CD8-positive, alpha-beta T cell (primary cell): ENCODE measurements at places on chromosomes 1 and 21. TPM values are rescaled to one million over a fixed set of nuclear protein-coding genes. Genes with fewer than 3 reads are reported as not detected.

The SPRR2F gene
- not detected for total RNA-seq

The RGL1 gene
- 0.83 TPM for total RNA-seq

The ZNF648 gene
- total RNA-seq: not detected

The FAM78B gene
- not detected for total RNA-seq

The CFHR1 gene
- total RNA-seq: not detected

The MAB21L3 gene
- not detected for total RNA-seq

The RIMKLA gene
- 0.05 TPM for total RNA-seq

The TESK2 gene
- 5.8 TPM for total RNA-seq

The RGSL1 gene
- not detected for total RNA-seq

The FMOD gene
- not detected for total RNA-seq

The FBXO42 gene
- total RNA-seq: 18.0 TPM

DNA sequence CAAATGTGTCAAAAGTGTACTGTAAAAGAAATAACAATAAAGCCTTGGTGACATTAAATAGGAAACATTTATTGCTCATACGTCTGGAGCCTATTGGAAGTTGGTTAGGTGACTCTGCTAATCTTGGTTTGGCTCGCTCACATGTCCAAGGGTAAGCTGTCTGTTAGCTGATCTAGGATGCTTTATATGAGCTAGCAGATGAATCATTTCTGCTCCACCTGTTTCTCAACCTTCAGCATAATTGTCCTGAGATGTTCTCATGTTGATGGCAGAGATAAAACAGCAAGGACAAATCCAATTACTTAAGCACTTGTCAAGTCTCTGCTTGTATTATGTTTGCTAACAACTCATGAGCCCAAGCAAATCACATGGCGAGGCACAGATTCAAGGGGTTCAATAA lies 56.0 kb upstream of the CD53 start:
- no peak for DNase-seq

GRCh38 chr1:85343612-85344255 lies 67.3 kb upstream of the BCL10 start:
- no peak for DNase-seq

DNA sequence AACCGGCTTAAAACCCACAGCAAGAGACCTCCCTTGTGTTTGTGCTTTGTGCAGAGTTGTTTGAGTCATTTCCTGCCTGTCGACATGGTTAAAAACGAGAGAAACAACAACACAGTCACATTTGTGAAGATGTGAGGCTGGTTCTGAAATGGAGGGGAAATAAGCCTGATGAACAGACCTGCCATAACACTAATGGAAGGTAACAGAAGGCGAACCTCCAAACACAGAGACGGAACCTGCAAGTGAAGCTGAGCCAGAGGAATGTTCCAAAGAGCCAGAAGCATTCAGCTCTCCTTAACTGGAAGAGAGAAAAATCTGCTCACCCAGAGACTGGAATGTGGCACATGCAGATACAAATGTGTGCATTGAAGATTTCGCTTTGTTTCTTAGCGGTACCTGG lies 53.2 kb upstream of the RAVER2 start:
- no peak for DNase-seq

- peak; percentile 34 for DNase-seq
Measured at GRCh38 chr1:46533179-46533864, 18.1 kb downstream of the KNCN start.

- no peak for DNase-seq
Measured at GRCh38 chr21:43204638-43205037, 35.8 kb downstream of the CRYAA start.

- DNase-seq: no peak
Measured at GRCh38 chr1:25958465-25958864, 39.4 kb downstream of the PAFAH2 start.

GRCh38 chr1:81228926-81229325 lies 571.8 kb upstream of the ADGRL2 start:
- DNase-seq: no peak

DNA sequence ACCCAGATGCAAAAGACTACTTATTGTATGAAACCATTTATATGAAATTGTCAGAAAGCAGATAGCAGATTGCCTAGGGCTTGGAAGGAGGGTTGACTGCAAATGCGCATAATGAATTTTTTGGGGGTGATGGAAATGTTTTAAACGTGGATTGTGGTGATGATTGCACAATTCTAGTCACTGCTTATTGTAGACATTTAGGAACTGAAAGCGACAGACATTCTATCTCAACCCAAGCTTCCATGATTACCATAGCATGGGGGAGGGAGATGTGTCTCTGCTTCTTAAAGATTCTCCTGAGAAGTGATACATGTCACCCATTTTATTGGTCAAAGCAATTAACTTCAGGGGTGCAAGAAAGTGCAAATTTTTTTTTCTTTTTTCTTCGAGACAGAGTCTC lies 2.8 kb upstream of the MTF2 start:
- no peak for DNase-seq

- no peak for DNase-seq
Measured at GRCh38 chr1:8061210-8061609, 35.1 kb upstream of the ERRFI1 start.

DNA sequence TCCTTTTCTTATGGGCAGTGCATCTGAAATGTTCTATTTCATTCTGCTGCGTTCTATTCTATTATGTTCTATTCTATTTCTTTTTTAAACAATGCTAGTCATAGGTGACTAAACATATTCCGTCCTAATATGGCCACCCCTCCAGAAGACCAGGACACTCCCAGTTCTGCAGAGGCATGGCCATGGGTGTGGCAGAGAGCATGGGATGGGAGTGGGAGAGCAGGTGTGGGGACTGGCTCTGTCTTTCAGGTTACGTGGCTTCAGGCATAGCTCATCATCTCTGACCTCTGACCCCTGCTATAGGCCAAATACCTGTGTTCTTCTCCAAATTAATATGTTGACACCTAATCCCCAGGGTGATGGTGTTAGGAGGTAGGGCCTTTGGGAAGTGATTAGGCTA lies 33.4 kb upstream of the TLR5 start:
- DNase-seq: no peak

DNA sequence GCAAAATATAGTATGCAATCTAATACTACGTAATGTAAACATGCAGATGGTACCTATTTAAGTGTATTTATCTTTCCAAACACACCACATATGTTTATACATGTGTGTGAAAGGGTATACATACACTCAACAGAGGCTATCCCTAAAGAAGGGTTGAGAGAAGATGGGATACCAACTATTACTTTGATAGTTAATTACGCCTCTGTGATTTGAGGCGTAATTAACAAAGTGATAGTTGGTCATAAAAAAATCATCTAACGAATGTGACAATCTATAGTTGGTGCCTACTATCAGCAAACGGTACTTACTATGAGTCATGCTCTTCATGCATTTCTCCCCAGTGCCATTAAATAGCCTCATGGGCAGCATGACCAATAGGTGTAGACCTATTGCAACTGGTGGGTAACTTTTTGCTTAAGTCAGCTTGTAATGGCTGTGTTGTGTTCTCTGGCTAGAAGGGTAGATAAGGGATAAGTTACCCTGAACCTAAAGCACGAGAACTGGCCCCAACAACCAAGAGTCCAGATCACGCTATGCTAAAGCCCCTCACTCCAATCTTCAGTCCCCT lies 15.3 kb downstream of the RCAN1 start:
- DNase-seq: no peak

DNA sequence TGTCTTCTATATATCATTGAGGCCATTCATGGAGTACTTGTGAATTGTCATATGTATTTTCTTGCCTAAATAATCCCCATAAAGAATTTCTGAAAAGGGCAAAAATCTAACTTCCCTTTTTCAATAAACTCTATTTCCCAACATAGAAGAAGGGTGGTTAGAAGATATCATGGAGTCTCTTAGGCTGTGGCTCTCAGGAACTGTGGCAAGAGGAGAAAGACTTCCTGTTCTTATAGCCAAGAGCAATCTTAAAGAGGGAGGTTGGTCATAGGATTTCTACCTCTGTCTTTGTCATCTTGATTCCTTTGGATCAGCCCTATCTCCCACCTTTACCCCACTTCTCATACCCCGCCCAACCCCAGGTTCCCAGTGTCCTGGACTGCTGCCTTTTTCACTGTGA lies 175.8 kb downstream of the TYW3 start:
- DNase-seq: no peak

DNA sequence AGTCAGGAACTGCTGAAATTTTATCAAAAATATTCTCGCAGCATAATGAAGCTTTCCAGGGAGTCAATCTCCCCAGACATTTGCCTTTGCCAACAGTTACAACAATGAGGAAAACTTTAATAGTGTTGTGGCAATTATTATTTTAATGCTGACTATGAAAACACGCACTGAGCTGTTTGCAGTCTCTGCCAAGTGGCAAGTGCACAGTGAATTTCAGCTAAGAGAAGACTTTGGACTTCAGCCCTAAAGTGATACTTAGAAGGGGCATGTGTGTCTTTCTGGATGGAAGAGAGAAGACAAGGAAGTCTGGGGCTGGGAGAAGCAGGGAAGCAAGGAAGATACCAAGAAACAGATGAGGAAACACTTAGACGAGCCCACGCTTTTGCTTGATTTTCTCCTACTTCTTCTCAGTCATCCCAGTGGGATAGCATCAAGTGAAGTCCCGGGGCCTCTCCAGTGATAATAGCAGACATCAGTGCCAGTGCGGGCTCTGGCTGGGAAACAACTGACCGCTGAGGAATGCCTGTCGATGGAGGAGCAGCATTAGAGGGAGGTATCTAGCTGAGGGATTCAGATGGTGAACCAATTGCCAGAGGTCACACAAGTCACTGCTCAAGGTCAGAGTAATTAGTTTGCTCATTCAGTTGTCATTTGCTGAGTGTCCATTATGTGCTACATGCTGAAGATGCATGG lies 196.3 kb downstream of the TTLL7 start:
- no peak for DNase-seq

DNA sequence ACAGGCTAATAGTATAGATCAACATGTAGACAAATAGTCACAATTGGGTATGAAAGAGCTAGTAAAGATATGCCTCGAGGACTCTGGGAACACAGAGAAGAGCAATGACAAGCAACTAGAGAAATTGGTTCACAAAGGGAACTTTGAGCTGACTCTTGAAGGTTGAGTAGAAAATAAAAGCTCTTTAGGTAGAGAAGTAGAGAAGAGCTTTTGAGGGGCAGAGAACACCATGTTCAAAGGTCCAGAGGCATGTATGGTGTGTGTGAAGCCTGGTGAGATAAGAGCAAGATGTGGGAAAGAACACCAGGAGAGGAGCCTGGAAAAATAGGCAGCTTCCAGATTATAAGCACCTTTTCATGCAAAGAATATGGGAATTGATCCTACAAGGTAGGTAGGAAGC lies 109.7 kb upstream of the MAGI3 start:
- DNase-seq: no peak

DNA sequence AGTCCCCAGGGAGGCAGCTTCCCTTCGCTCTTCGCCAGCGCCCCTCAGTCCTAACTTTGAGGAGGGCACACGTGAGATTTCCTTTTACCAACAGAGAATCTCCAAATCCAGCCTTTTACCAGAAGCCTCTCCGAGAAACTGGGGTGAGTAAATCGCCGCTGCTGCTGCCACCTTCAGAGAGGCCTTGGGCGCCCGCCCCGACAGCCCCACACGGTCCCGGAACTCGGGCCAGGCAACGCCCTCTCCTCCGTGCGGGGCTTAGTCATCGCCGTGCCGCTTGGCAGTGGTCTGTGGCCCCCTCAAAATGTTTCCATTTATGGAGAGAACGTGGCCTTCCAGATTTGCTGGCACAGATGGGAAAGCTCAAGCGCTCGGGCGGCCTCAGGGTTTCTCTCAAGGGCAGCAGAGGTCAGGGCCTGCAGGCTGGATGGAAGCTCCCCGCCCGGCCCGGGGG lies 41.4 kb upstream of the COL6A2 start:
- no peak for DNase-seq

DNA sequence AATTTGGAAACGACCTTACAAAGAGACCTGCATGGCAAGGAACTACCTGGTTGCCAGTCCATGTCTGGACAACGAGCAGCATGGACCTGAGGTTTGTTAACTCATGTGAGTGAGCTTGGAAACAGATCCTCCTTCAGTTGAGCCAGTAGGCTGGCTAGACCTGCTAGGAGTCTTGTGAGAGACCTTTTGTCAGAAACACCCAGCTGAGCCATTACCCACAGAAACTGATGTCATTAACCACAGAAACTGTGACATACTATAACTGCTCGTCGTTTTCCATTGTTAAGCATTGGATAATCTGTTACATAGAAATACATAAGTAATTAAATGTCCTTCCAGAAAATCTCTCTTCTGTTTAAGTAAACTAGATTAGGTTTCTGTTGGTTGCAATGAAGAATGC lies 211.1 kb upstream of the C21orf91 start:
- DNase-seq: no peak

DNA sequence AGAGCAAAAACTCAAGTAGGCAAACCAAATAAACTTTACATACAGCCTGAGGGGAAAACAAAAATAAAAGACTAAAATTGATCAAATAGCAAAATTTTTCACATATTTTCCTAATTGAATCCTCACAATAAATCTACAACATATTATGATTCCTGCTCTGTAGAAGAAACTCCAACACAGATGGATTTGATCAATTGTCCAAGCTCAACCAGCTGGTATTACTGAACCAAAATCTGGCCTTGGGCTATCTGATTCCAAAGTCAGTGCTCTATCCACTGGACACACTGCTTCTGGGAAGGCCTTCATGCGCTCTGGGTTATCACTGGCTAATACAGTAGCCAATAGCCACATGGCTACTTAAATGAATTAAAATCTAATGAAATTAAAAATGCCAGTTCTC lies 39.3 kb downstream of the PCNX2 start:
- DNase-seq: no peak

GRCh38 chr1:232940262-232940661 lies 10.1 kb upstream of the NTPCR start:
- DNase-seq: no peak

DNA sequence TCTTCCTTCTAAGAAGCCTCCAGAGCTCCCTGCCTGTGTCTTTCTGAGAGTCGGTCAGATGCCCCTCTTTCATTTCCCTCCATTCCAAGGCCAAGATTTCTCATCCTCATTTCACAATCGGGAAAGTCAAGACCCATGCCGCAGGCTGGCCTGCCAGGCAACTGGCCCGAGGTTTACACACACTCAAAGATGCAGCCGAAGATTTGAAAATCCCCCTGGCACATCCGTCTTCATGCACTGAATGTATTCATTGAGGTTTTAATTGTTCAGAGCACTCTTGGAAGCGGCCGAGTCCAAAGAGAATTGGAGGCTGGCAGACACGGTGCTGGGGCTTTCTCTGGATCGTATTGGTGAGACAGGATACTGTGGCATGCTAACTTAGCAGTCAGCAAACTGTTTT lies 29.1 kb upstream of the SRP9 start:
- no peak for DNase-seq

- peak; percentile 47 for DNase-seq
Measured at GRCh38 chr1:84504580-84505492, 1.4 kb upstream of the SPATA1 start.
